ENCODE measurements at places on chromosomes 7 and 10. TPM values are rescaled to one million over a fixed set of nuclear protein-coding genes. Genes with fewer than 3 reads are reported as not detected.
A peak's percentile ranks its signal among the peaks of the same experiment; 100 is the strongest.

Gene ZNF398
- 14.8 TPM for total RNA-seq

Gene CTTNBP2
- total RNA-seq, result 15.1 TPM

Gene GRM3
- total RNA-seq, result not detected

Gene PRPS1L1
- not detected for total RNA-seq

DNA sequence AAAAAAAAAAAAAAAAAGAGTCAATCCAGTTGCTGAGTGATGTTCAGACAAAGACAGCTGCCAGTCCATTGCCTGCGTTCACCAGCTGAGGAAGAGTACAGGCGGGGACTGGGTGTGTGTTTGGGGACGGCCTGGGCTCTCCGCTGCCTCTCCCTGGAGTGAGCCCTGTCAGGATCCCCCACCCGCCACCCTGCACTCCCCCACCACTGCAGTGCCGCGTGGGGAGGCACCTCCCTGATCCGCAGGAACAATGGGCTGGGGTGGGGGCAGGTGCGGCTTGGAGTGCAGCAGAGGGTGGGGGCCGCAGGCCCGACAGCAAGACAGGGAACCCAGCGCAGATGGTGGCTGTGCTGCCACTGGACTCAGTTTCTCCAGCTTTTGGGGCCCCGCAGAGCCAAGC is 1.4 kb downstream of the HSPA12A start:
- H3K4me1 ChIP-seq, result peaks cover 15% of the 10 kb centered on the region
- H3K27me3 ChIP-seq, result peaks cover 30% of the 10 kb centered on the region
- no peaks in the 10 kb centered on the region for H3K36me3 ChIP-seq
- peak overlapping the region; percentile 78 for H3K4me3 ChIP-seq

GRCh38 chr7:140304191-140304799 is 94.0 kb downstream of the SLC37A3 start:
- H3K27ac ChIP-seq, result no peak overlapping the region
- no peaks in the 10 kb centered on the region for H3K27me3 ChIP-seq
- peaks cover 26% of the 10 kb centered on the region for H3K4me1 ChIP-seq
- H3K36me3 ChIP-seq, result no peaks in the 10 kb centered on the region
- no peak overlapping the region for H3K4me3 ChIP-seq
- no peak for DNase-seq

- peak overlapping the region; percentile 76 for H3K27ac ChIP-seq
- H3K27me3 ChIP-seq, result no peaks in the 10 kb centered on the region
- no peaks in the 10 kb centered on the region for H3K36me3 ChIP-seq
- no peak for DNase-seq
- peak overlapping the region; percentile 51 for H3K4me3 ChIP-seq
Measured at GRCh38 chr7:26912338-26912737, 47.9 kb upstream of the SKAP2 start.

- H3K27ac ChIP-seq, result no peak overlapping the region
- H3K36me3 ChIP-seq, result no peaks in the 10 kb centered on the region
- H3K27me3 ChIP-seq, result peaks cover 17% of the 10 kb centered on the region
- no peaks in the 10 kb centered on the region for H3K4me1 ChIP-seq
Measured at GRCh38 chr10:130761032-130761575, 550.4 kb downstream of the TCERG1L start.

DNA sequence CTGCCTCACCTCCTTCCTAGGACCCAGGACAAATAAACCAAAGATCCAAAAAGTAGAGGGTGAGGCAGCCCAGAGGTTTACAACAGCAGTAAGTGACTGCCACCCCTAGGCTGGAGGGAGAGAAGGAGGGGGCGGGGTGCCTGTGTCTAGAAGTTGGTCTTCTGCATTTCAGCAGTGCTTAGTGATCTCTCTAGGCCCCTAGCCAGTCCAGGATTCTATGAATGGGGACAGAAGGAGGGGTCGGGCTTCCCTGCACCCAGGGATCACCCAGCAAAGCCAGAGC is 62.8 kb upstream of the KDM7A start:
- no peak overlapping the region for H3K27ac ChIP-seq
- H3K4me1 ChIP-seq, result peaks cover 17% of the 10 kb centered on the region

GRCh38 chr10:123496996-123497660 is 169.0 kb upstream of the GPR26 start:
- no peak overlapping the region for H3K27ac ChIP-seq
- H3K4me1 ChIP-seq, result no peaks in the 10 kb centered on the region
- DNase-seq, result no peak
- H3K27me3 ChIP-seq, result peaks cover 7% of the 10 kb centered on the region
- H3K4me3 ChIP-seq, result no peak overlapping the region

- H3K27ac ChIP-seq, result no peak overlapping the region
- no peaks in the 10 kb centered on the region for H3K36me3 ChIP-seq
- H3K27me3 ChIP-seq, result no peaks in the 10 kb centered on the region
- no peak overlapping the region for H3K4me3 ChIP-seq
Measured at GRCh38 chr7:37944737-37945054, 24.3 kb downstream of the EPDR1 start.

DNA sequence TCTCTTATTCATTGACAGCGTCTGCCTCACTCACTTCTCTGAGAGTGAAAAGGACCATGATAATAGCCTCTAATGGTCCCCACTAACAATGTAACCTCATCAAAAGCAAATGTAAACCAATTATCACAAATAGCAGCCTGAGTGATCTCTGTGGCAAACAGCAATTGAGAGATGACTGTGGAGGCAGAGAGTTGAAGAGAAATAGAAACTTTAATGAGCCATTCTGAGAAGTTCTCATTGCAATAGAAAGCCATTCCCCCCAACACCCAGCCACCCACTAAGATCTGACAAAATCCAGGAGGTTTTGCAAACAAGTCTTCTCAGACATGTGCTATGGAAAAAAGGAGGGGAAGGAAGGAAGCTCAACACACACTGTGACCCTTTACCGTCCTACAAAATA is 44.2 kb upstream of the RNF148 start:
- H3K36me3 ChIP-seq, result no peaks in the 10 kb centered on the region
- DNase-seq, result no peak
- H3K4me3 ChIP-seq, result no peak overlapping the region

- H3K4me1 ChIP-seq, result peaks cover 28% of the 10 kb centered on the region
- H3K27me3 ChIP-seq, result no peaks in the 10 kb centered on the region
- H3K27ac ChIP-seq, result no peak overlapping the region
- no peaks in the 10 kb centered on the region for H3K36me3 ChIP-seq
Measured at GRCh38 chr10:14758994-14759664, 15.6 kb downstream of the FAM107B start.

DNA sequence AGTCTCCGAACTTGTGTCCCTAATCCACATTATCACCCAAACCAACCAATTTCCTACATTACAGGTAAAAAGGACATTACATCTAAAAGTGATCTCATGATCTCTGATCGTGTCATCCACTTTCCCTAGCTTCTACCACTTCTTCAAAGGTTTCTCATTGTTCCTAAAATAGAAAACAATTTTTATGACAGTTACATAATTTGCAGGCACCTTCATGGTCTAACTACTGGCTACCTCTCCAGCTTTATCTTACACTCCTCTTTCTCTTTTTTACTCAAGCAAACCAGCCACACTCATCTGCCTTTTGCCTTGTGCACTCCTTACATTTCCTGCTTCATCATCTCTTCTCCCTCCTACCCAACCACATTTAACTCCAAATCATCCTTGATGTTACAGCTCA is 886.7 kb upstream of the SORCS1 start:
- H3K4me3 ChIP-seq, result no peak overlapping the region
- no peaks in the 10 kb centered on the region for H3K27me3 ChIP-seq
- no peak overlapping the region for H3K27ac ChIP-seq
- H3K36me3 ChIP-seq, result no peaks in the 10 kb centered on the region
- DNase-seq, result no peak

- H3K36me3 ChIP-seq, result no peaks in the 10 kb centered on the region
- peak overlapping the region; percentile 86 for H3K27ac ChIP-seq
- H3K27me3 ChIP-seq, result no peaks in the 10 kb centered on the region
- no peak for DNase-seq
- peaks cover 19% of the 10 kb centered on the region for H3K4me1 ChIP-seq
- no peak overlapping the region for H3K4me3 ChIP-seq
Measured at GRCh38 chr10:110840225-110840922, 31.4 kb upstream of the PDCD4 start.

DNA sequence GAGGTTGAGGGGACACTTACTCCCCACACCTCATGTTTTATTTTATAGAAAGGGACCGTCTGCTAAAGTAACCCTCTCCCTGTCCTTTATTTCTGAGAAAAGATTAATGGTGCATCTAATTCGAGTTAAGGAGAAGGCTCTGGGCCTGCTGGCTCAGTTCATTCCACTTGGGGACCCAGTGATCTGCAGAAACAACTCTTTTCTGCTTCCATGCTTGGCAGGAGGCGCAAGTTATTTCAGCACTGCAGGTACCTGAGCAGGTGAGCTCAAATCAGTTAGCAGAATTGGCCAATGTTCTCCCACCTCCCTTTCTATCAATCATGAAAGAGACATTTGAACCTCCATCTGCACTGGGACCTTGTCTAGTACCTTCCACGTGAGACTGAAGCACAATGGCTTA is 396.1 kb downstream of the SFMBT2 start:
- H3K27ac ChIP-seq, result no peak overlapping the region
- no peaks in the 10 kb centered on the region for H3K4me1 ChIP-seq
- no peaks in the 10 kb centered on the region for H3K27me3 ChIP-seq

DNA sequence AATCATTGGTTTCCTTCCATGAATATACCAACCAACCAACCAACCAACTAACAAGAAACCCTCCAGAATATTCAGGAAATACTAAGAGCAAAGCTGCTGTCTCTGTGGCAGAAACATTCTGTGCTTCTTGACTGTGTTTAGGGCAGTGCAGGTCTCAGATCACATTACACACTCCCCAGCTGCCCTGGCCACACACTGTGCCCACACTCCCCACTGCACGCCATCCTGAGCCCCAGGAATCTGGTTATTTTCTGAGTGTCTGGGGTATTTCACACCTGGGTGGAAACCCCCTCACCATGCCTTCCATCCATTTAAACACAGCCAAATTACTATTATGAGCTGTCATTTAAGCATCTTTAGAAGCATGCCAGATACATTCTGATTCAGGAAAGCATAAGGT is 183.7 kb upstream of the ANK3 start:
- no peak for DNase-seq
- H3K36me3 ChIP-seq, result peaks cover 3% of the 10 kb centered on the region
- no peaks in the 10 kb centered on the region for H3K4me1 ChIP-seq
- H3K27ac ChIP-seq, result no peak overlapping the region

GRCh38 chr10:33893506-33893905 is 559.0 kb upstream of the NRP1 start:
- no peaks in the 10 kb centered on the region for H3K27me3 ChIP-seq
- H3K36me3 ChIP-seq, result no peaks in the 10 kb centered on the region
- H3K4me1 ChIP-seq, result no peaks in the 10 kb centered on the region
- no peak for DNase-seq
- H3K4me3 ChIP-seq, result no peak overlapping the region

GRCh38 chr10:14918964-14919363 is 34.9 kb downstream of the DCLRE1C start:
- peaks cover 96% of the 10 kb centered on the region for H3K36me3 ChIP-seq
- H3K4me1 ChIP-seq, result no peaks in the 10 kb centered on the region
- H3K27ac ChIP-seq, result no peak overlapping the region
- no peak overlapping the region for H3K4me3 ChIP-seq
- DNase-seq, result no peak
- H3K27me3 ChIP-seq, result no peaks in the 10 kb centered on the region

- H3K36me3 ChIP-seq, result no peaks in the 10 kb centered on the region
- DNase-seq, result no peak
- peaks cover 9% of the 10 kb centered on the region for H3K4me1 ChIP-seq
- no peak overlapping the region for H3K27ac ChIP-seq
- no peak overlapping the region for H3K4me3 ChIP-seq
- no peaks in the 10 kb centered on the region for H3K27me3 ChIP-seq
Measured at GRCh38 chr10:20614911-20615310, 282.2 kb downstream of the NEBL start.

DNA sequence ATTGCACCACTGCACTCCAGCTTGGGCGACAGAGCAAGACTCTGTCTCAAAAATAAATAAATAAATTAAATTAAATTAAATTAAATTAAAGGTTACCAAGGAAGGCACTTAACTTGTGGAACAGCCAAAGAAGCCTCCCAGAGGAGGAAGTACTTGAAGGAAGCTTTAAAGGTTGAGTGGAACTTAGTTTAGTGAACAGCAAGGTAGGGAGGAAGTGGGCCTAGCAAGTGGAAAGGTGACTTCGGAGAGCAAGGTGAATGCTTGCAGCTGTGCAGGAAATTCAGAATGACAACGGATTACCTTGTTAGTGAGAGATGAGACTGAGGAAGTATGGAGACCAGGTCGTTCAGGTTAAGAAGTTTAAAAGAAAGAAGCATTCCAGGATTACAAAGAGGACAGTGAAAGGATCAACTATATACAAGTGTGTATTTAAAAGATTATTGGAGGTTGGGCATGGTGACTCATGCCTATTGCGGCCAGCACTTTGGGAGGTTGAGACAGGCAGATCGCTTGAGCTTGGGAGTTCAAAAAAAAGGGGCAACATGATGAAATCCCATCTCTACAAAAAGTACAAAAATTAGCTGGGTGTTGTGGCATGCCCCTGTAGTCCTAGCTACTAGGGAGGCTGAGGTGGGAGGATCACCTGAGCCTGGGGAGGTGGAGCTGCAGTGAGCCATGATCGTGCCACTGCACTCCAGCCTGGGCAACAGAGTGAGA is 12.8 kb upstream of the RPEL1 start:
- no peak overlapping the region for H3K27ac ChIP-seq
- no peaks in the 10 kb centered on the region for H3K36me3 ChIP-seq

GRCh38 chr10:22305721-22306120 is 10.5 kb upstream of the COMMD3 start:
- no peak overlapping the region for H3K27ac ChIP-seq
- H3K4me1 ChIP-seq, result no peaks in the 10 kb centered on the region
- H3K36me3 ChIP-seq, result no peaks in the 10 kb centered on the region
- no peak overlapping the region for H3K4me3 ChIP-seq
- DNase-seq, result no peak
- H3K27me3 ChIP-seq, result no peaks in the 10 kb centered on the region

- no peaks in the 10 kb centered on the region for H3K36me3 ChIP-seq
- no peak for DNase-seq
Measured at GRCh38 chr10:2543142-2543886, 524.0 kb upstream of the PFKP start.

DNA sequence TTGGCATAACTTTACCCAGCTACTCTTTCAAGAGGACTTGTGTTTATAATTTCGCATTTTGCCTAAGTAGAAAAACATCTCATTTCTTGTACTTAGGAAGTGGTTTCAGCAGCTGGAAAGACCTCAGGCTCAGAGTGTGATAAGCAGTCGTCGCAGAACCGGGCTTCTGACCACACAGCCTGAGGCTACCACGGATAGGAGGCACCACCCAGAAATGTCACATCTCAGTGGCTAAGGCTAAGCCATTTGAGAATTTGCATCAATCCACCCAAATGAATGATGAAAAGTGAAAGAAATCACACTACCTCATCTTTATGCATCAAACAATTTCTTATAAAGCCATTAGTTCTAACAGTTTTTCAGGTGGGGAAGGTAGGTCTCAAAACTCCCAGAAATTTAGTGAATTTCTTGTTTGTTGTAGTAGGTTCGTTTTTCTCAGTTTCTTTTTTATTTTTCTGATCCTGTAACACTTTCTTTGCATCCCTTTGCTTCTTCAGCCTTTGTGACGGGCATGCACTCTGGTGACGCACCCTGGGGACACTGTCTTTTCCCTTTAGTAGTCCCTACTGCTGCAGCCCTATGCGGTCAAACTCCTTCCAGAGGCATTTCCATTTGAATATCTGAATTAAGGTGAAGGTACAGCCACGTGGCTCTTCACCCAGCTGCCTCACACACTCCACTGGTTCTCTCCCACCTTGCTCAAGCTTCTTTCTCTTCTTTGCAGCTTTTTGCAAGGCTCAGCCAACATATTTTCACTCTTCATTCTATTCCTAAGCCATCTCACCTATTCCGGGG is 68.5 kb downstream of the MAP3K8 start:
- no peaks in the 10 kb centered on the region for H3K27me3 ChIP-seq
- H3K36me3 ChIP-seq, result no peaks in the 10 kb centered on the region
- peak overlapping the region; percentile 31 for H3K27ac ChIP-seq
- H3K4me3 ChIP-seq, result no peak overlapping the region
- H3K4me1 ChIP-seq, result peaks cover 20% of the 10 kb centered on the region

- H3K4me1 ChIP-seq, result no peaks in the 10 kb centered on the region
- DNase-seq, result no peak
- H3K27ac ChIP-seq, result no peak overlapping the region
- no peaks in the 10 kb centered on the region for H3K36me3 ChIP-seq
- H3K4me3 ChIP-seq, result no peak overlapping the region
- H3K27me3 ChIP-seq, result no peaks in the 10 kb centered on the region
Measured at GRCh38 chr7:11456574-11456973, 375.4 kb downstream of the THSD7A start.

All from spleen (tissue), 13 donors.